ENCODE measurements at places on chromosomes 5 and 9.

- peak; percentile 79 for DNase-seq
Observed at GRCh38 chr5:150636391-150637244, 3.8 kb upstream of the SYNPO start.

GRCh38 chr9:74697535-74697934 lies 190.2 kb downstream of the TRPM6 start:
- no peak for DNase-seq

DNA sequence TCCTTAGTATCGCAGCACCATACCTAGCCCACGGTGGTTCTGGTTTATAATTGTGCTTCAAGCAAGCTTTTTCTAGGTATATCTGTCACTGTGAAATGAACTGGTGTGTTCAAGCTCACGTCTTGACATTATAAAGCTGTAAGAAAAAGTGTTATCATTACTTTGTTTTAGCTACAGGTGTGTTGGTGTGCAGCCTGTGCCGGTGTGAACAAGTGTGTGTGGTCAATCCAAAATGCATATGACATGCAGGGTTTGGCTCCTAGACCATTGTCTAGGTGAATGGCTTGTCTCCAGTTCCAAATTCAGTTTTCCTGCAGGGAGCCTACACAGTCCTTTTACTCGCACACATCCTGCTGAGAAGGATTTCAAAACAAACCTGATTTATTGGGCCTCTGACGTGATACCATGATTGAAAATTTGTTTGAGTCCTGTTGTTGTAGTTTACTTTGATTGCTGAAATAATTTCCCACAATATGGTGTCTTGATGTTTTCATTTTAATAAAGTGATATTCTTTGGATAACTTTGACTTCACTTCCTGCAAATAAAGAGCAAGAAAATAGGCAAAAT lies 3.7 kb downstream of the LSM11 start:
- no peak for DNase-seq

GRCh38 chr5:152503206-152503605 lies 98.1 kb upstream of the NMUR2 start:
- no peak for DNase-seq

GRCh38 chr5:122694884-122695283 lies 80.0 kb upstream of the SNX2 start:
- no peak for DNase-seq

GRCh38 chr5:139335811-139336210 lies 5.8 kb upstream of the PAIP2 start:
- no peak for DNase-seq

- no peak for DNase-seq
Observed at GRCh38 chr5:172788771-172789686, 18.0 kb upstream of the DUSP1 start.

DNA sequence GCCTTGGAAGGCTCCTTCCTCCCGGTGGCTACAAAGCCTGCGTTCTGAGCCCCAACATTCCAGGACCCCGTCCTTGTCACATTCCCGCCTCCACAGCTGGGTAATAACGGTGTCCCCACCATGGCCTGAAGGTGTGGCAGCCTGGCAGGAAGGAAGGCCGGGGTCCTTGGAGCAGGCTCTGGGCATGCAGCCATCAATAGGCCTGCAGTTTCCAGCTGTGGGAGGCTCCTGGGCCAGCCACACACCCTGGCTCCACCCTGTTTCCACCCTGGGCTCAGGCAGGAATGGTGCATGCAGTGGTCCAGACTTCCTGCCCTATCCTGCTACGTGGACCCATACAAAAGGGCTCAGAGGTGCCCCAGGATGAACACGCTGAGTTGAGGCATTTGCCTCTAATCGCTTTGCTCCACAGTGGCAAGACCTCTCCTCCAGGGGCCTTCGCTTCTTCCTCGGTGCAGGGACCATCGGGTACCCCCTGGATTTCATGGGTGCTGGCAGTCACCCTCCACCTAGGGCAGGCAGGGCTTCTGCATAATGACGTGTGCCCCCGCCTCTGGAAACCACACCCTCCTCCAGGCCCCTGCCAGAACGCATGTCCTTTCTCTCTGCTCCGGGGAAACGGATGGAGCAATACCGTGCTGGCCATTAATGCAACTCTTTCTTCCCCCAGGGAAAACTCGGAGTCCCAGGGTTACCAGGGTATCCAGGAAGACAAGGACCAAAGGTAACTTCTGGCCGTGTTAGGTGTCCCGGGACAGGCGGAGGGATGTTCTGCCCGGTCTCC lies 95.1 kb upstream of the FCN2 start:
- DNase-seq, result no peak

- no peak for DNase-seq
Observed at GRCh38 chr9:30977965-30978364, 1406.5 kb upstream of the ACO1 start.

DNA sequence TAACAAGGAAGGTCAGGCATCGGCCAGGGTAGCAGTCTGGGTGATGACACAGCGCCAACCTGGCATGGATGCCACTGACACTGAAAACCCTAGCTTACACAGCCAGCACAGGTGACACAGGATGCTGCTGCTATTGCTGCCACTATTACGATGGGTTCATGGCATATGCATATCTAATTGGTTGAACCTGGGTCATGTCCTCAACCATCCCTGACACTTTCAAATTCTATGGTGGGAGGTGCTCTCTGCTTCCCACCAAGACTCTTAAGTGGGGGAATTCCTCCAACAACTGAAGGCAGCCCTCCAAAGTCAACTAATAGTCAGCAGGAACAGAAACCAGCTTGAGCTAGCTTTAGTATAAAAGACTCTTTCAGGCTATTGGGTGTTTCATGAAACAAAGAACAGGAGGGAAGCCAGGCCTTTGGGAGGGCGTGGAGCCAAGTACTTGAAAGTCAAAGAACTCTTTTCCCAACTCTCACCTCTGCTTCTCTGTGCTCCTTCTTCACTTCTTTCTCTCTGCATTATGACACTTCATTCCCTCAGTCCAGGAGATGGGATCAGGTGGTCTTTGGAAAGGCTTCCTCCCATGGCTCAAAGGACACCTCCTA lies 21.3 kb downstream of the PTTG1 start:
- DNase-seq, result no peak

DNA sequence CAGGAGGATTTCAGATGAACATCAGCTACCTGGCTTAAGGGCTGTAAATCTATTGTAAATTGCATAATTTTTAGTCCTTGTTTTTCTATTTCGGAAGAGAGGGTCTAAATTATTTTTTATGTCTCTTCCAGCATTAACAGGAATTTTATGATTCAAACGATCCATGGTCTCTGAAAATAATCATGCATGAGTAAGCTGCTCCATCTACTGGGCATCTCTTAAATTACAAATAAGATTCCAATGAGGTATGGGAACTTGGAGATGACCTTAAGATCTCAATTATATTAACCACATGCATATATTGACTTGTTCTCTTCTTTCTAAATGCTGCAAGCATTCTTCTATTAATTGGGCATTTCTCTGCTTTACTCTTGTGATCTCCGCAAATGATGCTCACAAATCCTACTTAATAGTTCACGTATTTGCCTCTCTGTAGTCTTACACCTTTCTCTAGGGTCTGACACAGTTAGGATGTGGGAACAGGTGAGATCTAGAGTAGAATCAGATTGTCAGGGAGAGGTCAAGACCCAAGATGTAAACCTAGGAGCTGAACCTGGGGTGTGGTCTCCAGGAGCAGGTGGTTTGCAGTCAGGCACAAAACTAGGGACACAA lies 86.9 kb downstream of the NUDT12 start:
- peak; percentile 64 for DNase-seq

- no peak for DNase-seq
Observed at GRCh38 chr5:116265471-116265870, 180.6 kb downstream of the COMMD10 start.

DNA sequence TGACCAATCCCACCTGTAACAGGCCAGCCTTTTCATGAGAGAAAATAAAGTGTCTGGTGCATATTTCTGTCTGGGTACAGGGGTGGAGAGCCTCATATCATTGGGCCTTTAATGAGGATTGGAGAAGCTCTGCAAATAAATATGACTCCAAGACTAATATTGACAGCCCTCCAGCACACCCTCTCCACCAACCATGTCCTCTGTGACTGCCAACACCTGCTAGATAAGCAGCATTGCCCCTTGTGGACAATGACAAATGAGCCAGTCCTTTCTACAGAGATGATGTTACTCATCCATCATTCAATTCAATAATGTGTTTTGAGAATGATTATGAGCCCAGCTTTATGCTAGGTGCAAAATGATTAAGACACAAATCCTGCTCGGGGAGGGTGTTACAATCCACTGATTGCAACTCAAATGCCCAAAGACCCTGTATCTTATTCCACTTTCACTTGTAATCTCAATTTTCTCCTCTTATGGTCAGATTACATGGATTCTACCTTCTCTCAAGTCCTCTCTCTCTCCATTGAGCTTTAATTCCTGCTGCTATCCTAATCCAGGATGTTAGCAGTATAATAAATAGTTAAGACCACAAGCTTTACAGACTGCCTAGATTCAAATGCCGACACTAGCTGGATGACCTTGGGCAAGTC lies 2.1 kb upstream of the GFRA3 start:
- DNase-seq, result no peak

DNA sequence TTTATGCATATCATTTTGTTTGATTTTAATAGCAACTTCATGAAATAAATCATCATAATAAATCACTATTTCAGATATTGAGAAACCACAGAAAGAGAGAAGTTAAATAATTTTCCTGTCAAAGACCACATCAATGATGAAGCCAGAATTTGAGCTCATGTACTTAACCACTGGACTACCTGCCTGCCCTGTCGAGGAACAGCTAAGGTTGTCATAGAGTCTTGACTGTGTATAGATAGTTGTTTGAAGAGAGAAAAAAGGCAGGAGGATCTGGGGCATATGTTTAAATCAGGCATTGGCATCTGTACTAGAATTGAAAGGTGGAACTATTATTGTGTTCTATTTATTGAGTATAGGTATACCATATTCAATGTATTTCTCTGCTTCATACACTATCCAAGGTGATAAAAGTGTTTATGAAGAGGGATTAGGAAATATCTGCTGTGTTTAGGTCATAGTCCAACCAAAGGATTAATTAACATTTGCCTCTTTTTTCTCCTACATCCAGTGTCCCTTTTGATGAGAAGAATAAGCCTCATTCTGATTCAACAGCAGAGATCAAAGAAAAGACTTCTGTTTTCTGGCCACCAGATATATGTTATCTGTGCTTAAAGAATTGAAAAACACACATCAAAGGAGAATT lies 37.3 kb upstream of the CDKN2B start:
- DNase-seq, result no peak

- no peak for DNase-seq
Observed at GRCh38 chr5:75701856-75702255, 15.4 kb downstream of the POC5 start.

- no peak for DNase-seq
Observed at GRCh38 chr9:78918976-78919375, 622.1 kb downstream of the PSAT1 start.

DNA sequence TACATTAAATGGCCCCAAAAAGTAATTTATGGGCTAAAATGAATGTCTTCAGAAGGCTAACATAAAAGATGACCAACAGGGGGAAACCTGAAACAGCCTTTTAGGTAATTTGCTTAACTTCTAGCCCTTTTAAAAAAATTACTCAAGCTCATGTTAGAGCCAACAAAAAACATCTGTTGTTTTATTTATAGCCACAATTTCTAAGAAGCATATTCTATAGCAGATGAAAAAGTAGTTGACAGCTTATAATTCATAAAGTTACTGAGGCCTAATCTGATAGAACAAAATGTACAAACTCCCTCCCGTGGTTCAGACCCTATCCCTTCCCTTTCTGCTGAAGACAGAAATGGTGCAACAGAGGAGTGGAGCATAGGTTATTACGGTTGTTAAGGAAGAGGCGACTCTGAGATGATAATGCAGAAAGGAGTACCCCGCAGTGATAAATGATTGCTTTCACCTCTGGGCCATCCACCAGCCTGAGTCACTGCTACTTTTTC lies 46.1 kb downstream of the PIK3R1 start:
- no peak for DNase-seq

Measured in EL (cell line).